ENCODE measurements at places on chromosomes 11 and 22. TPM values are rescaled to one million over a fixed set of nuclear protein-coding genes. Genes with fewer than 3 reads are reported as not detected.

DNA sequence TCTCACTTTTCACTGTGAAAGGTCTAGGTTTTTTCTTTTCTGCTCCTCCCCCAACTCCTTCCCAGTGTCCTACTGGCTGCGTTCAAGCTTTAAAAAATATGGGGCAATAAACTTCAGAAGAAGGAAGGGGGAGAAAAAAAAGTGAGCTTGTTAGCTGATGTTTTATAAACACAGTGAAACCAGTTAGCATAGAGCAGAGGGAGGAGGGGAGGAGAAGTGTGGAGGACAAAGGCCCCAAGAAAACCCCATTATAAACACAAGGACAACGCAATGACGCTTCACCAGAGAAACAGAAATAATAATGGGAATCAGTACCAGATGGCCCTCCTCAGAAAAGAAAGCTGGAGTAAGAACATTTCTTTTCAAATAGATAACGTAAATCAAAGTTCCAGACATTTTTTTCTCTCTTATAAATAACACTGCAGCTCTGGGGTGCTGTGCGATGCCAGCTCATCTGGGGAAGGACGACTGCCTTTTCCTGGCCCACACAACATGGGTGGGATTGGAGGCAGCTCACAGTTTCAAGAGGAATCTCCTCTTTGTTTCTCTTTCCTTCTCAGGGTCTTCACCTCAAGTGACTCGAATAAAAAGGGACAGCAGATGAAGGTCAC is 235.4 kb upstream of the NARS2 start:
- DNase-seq = no peak

- DNase-seq = peak; percentile 62
Measured at GRCh38 chr22:46007003-46007847, 30.3 kb upstream of the WNT7B start.

TBX1 gene
- total RNA-seq = not detected

- DNase-seq = no peak
Measured at GRCh38 chr11:27485930-27486773, 13.6 kb upstream of the LGR4 start.

DNA sequence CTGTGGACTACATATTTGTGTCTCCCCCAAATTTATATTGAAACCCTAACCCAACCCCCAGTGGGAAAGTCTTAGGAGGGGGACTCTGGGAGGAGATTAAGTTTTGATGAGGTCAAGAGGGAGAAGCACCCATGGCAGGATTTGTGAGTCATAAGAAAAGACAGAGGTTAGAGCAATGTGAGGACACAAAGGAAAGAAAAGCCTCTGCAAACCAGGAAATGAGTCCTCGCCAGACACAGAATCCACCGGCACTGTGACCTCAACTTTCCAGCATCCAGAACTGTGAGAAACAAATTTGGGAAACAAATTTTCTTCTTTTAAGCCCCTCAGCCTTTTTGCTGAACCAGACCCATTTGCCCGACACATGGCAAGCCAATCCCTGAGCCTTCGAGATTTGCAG is 397.0 kb downstream of the NTM start:
- no peak for DNase-seq

ARL2 gene
- total RNA-seq = 140 TPM

All from Caki2 (cell line).